MM.1S (cell line): ENCODE measurements at places on chromosomes 12 and 14.

DNA sequence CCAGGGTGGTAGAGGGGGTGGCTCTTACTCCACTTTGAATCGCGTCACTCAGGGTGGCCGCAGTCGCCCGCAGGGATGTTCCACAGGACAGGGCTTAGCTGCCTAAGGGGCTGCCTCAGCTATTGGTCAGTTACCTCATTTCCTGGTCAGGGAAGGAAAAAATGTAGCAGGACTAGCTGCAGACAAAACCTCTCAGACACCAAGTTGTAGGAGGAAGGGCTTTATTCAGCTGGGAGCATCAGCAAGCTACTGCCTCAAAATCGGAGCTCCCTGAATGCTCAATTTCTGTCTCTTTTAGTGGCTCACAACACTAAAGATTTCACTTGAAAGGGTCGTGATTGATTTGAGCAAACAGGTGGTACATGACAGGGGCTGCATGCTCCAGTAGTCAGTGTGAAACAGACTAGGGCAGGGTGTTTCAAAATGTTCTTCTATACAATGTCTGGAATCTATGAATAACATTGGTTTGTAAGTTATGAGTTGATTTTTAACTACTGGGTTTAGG is 6.4 kb upstream of the CLEC6A start:
- no peak for DNase-seq

DNA sequence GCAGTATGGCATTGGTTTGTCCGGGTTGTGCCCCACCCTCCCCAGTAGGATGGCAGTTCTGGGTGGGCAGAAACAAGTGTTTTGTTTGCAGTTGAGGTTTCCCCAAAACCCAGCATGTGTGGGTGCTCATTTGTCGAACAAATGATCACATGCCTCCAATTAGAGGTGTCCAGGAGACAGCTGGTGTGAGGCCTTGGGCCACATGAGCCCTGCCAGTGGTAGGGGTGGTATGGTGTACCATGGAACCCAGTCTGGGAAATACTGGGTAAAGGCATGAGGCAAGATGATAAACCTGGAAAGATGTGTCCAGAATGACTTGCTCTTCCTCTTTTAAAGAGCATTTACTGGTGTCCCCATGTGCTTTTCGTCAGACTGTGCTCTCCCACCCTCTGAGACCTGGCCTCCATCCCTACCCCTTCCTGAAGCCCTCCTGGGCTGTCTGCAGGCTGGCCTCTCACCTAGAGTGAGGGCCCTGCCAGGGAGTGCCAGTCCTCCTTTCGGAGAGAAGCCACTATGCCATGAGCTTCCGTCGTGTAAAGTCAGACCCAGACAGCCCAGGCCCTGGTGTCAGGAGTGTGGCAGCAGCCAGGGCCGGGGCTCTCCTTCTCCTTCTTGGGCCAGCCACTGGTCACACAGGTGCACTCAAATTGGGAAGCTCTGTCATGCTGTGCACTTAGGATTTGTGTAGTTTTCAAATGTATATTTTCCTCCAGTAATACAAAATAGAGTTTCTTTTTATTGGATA is 17.6 kb downstream of the ANKRD9 start:
- DNase-seq: no peak

GRCh38 chr12:122836027-122836921 is 1.0 kb downstream of the HIP1R start:
- DNase-seq: peak; percentile 64

GRCh38 chr14:103061482-103061976 is 4.2 kb upstream of the CDC42BPB start:
- no peak for DNase-seq

GRCh38 chr12:55703901-55704761 is 3.6 kb downstream of the ITGA7 start:
- no peak for DNase-seq

DNA sequence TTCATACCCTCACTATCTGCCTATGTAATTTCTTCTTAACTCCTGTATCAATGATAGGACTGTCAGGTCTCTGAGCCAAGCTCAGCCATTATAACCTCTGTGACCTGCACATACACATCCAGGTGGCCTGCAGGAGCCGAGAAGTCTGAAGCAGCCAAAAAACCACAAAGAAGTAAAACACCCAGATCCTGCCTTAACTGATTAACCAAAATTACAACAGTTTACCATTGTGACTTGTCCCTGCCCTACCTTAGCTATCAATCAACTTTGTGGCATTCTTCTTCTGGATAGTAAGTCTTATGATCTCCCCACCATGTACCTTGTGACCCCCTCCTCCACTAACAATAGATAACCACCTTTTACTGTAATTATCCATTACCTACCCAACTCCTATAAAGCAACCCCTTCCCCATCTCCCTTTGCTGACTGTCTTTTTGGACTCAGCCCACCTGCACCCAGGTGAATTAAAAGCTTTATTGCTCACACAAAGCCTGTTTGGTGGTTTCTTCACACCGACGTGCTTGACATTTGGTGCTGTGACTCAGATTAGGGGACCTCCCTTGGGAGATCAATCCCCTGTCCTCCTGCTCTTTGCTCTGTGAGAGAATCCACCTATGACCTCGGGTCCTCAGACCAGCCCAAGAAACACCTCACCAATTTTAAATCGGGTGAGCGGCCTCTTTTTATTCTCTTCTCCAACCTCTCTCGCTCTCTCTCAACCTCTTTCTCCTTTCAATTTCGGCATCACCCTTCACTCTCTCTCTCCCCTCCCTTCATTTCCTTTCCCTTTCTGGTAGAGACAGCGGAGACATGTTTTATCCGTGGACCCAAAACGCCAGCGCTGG is 11.5 kb upstream of the LGMN start:
- DNase-seq: peak; percentile 75

DNA sequence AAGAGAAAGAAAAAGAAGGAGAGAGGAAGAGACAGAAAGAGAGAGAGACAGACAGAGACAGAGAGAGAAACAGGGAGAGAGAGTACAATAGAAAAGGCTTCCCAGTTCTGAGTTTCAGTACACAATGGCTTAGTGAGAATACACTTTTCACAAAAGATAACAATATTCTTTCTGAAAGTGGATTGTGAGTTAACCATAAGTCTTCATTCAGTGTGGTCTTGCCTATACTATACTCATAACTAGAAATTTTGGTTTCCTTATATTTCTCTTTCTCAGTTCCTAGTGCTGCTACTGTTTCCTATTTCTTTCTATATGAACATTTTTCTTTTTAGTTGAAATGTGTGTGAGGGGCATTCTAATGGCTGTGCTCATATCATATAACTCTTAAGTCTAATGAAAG is 9.3 kb downstream of the CD163L1 start:
- no peak for DNase-seq

DNA sequence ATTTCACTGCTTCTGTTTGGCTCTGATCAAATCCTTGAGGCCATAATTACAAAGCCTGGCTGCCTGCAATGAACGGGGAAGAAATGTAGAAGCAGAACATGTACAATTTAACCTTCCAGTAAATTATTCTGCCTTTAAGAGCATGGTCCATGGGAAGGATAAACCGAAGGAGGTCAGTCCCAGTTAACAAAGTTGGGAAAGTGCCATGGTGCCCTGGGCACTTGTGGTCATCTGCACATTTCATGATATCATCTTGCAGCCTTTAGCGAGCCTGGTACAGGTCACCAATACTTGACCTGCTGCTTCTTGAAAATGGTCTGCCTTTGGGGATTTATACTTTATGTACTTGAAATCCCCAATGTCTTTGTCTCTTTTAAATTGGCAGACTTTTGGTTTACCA is 175.9 kb upstream of the KITLG start:
- DNase-seq: no peak

DNA sequence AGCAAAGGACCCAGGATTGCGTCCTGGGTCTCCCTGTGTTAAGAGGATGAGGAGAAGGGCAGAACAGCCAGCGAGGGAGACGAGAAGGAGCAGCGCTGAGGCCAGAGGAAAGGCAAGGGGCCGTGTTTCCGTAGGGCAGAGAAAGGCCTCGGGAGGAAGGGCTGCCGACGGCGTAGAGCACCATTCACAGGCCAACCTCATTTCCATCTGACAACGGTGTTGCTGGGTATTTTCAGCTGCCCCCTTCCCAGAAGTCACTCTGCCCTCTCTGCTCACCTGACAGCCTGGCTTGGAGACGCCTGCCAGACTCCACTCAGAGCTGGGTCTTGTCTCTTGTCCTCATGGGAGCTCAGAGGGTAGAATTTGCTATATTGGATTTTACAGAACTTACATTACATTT is 51.4 kb downstream of the GPR68 start:
- no peak for DNase-seq

- DNase-seq: no peak
Observed at GRCh38 chr12:43320281-43320680, 231.7 kb downstream of the ADAMTS20 start.

DNA sequence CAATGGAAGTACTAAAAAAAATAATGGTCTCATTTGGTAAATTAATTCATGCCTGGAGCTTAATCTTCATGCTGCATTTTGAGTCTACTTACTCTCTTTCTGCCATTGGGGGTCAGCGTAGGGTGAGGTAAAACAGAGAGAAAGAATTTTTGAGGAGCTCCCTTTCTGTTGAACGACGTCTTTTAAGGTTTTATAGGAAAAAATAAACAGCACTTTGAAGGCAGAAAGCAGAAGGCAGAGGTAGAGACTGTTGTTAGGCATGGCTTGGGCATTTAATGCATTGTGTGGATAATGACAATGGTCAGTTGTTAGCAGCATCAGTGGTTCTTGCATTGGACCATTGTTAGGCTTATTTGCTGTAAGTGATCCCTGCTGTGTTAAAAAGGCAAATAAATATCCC is 557.2 kb upstream of the STXBP6 start:
- DNase-seq: no peak

DNA sequence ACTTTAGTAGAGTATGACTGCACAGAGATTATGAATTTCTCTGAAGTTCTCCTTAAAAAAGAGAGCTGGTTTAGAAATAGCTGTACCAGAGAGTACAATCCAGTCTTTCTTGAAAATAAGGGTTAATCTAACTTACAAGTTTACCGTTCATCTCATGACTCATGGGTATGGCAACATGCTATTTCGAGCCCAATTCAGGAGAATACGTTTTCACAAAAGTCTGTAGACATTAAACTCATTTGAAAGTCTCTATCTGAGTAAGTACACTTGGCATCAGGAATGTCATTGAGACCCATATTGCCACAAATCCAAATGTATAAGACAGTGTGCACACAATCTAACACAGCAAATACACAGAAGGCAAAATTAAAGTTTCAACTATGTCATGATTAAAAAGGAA is 160.5 kb downstream of the PIK3C2G start:
- DNase-seq: no peak

DNA sequence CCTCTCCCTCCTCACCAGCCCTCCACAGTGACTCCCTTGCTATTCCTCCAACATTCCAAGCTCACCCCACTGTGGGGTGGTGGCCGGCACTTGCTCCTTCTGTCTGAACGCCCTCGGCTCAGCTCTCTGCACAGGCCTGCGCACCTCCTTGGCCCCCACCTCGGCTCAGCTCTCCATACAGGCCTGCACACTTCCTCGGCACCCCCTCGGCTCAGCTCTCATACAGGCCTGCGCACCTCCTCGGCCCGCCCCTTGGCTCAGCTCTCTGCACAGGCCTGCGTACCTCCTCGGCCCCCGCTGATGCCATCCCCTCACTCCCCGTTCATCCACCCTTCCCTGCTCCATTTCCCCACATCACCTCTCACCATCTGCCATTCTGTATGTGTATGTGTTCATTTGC is 332.7 kb upstream of the FKBP4 start:
- DNase-seq: no peak

DNA sequence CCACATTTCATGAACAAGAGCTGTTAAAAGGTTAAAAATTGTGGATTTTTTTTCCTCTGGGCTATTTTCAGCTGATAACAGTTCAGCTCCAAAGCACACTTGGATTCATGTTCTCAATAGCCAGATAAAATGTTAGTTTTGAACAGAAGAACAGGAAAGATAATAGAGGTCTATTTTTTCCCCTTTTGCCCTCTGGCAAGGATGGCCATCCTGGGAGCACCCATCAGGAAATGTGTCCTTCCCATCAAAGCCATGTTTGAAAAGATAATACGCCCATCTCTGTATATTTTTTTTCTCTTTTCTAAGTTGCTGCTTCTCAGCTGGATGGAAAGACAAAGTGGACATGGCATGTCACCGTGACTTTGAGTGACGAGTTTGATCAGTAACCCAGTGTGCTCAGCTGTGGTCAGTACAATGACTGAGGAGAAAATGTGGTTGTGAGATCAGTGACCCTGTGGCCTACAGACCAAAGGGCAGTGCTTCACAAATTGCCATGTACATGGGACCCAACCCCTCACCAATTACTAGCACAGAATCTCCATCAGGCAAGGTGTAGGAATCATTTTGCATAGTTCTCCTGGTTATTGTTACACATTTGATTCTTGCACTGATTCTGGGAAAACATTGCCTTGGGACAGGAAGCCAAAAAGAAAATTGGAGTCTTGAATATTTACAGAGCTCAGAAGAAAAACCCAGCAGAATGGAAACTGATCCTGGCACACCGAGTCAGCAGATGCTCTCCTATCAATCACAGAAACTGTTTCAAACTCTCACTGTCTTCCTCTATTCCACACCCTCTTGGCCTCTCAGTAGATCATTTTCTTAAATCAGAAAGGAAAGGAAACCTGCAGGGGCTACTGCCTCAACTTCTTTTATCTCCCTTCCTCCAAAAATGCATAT is 64.3 kb downstream of the ANO6 start:
- no peak for DNase-seq

GRCh38 chr12:30794591-30795409 is 40.0 kb upstream of the CAPRIN2 start:
- DNase-seq: no peak

DNA sequence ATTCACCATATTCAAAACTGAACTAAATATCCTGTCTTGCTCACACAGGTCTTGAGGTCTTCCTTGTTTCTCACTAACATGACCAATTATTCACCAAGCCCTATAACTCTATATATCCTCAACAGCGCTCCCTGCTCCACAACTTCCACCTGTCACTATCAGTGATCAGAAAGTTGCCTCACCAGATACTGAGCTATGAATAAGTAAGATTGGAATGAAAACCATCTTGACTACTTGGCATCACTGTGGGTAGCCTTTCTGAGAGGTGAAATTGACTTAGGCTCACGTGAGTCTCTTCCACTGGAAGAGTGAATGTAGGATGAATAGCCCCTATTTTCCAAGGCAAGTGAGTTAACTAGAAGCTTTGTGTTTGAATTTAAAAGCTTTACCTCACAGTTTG is 167.1 kb downstream of the PIK3C2G start:
- no peak for DNase-seq

GRCh38 chr14:63039866-63040265 is 5.4 kb downstream of the KCNH5 start:
- DNase-seq: peak; percentile 27

DNA sequence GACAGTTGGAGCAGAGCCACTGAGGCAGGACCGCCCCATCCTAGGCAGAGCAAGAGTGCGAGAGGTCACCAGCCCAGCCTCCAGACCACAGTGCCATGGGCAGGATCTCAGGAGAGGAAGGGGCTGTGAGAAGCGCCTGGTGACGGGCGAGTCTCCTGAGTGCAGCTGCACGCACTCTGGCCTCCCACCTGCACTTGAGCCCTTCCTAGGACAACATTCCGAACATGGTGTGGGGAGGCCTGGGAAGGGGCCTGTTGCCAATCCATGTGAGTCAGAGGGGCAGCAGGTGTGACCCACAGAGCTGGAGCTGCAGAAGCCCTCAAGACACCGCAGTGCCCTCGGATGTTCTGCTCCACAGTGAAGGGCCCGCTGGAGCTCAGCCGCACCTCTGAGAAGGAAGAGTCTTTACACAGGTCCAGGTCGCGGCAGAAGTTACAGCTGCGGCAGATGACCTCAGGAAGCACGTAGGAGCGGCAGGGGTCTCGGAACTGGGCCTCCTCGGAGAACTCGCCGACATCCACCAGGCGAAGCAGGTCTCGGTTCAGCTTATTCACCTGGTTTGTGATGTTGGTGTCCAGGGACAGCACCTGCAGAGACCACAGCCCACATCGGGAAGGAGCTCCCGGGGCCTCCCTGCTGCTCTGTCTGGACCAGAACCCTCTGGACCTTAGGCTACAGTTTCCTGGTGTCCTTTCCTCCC is 7.3 kb downstream of the P2RX2 start:
- DNase-seq: no peak
